Activated CD4-positive, alpha-beta T cell treated with anti-CD3 and anti-CD28 coated beads, Interleukin-2, amount 50 U/mL, for 48 hours (primary cell): ENCODE measurements at places on chromosomes 1 and 21.

DNA sequence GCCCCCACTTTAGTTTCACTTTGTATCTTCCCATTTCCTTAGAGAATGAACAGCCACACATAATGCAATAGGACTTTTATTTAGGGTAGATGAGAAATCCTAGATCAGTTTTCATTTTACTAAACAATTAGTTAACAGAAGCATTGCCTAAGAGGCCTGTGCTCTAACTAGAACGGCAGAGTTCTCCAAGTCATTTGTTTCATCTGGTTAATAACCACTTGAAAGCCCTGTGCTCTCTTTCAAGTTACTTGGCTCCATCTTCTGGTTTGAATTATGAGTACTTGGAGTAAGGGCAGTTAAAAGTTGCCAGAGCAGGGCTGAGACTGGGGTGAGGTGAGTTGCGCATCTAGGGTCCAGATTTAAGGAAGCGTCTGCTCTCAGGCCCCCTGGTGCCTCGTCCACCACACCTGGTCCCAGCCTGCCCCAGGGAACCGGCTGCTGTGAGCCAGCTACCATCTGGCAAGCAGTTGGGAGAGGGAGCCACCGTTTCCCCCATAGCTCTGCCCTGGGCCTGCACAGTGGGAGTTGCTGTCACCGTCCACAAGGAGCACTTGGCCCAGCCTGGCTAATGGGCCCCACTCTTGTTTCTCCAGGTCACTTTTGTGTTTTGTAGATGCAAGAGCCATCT is 18.1 kb upstream of the SLC44A3 start:
- no peak for DNase-seq

DNA sequence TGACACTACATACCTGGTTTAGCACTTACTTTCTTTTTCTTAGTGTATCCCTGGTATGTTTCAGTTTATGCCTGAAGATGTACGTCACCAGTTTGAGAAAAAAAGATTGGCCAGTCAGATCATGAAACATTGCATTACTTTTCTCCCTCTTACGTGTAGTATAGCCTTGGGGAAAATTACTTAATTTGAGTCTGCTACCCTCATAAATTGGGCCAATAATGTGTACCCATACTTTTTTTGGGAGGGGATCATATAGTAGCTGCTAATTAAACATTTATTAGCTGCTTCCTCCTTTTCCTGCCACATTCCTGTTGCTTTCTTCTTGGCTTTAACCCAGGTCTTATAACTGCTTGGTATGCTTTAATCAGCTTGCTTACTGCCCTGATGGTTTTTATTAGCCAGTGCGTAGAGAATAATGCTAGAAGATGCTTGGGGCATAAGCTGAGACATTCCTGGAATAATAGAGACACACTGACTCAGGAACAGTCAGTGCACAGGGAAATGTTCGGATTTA is 32.1 kb downstream of the RABGAP1L start:
- DNase-seq = no peak

DNA sequence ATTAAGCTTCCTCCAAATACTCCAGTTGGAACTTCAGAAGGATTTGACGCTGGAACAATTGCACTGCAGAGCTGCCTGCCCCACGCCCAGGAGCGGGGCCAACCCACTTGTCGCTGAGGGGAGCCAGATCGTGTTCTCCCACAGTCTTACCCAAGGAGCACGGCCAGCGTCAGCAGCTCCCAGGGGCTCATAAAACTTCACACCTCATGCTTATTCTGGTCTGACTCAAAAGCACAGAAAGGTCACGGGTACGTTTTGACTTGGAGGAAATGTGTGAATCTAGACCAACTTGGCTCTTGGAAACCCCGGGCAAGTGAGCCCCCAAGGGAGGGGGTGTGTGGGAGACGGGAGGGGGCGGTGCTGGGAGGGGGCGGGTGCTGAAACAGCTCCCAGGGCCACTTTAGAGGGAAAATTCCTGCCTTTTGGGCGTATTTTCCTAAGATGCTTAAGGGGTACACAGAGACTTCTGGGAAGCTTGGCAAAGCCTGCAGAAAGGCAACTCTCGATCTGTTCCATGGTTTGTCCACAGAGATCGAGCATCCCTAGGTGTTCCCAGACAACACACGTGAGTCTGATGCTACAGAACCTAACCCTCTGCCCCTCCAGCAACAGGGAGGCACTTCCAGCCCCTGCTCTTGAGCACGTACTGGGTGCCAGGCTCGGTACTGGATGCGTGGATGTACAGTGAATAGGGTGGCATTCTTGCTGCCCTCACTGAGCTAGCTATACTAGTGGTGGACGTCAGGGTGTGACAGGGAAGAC is 98.9 kb downstream of the DHRS3 start:
- peak; percentile 68 for DNase-seq

- DNase-seq = no peak
Measured at GRCh38 chr1:109668123-109668775, 392 bp downstream of the GSTM2 start.

- DNase-seq = no peak
Measured at GRCh38 chr1:33128781-33129180, 47.8 kb downstream of the AZIN2 start.

DNA sequence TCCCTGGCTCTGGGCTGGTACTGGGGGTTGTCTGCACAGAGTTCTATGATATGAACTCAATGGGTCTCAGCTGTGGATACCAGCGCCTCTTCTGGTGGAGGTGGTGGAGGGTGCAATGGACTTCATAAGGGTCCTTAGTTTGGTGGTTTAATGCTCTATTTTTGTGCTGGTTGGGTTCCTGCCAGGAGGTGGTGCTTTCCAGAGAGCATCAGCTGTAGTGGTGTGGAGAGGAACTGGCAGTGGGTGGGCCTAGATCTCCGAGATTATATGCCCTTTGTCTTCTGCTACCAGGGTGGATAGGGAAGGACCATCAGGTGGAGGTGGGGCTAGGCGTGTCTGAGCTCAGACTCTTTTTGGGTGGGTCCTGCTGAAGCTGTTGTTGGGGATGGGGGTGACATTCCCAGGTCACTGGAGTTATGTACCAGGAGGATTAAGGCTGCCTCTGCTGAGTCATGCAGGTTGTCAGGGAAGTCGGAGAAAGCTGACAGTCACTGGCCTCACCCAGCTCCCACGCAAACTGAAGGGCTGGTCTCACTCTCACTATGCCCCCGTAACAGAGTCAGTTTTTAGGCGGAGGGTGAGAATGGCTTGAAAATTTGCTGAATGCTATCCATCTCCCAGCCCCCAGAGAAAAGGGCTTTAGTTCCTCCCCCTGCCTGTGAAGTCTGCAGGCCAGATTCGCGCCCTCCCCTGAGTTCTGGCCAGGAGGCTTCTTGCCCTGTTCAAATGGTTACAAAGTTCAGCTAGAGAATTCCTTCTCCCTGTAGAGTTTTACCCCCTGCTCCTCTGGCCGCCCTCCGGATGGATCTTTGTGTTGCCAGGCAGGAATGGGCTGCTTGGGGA is 902.9 kb downstream of the LTN1 start:
- DNase-seq = no peak

GRCh38 chr1:224852901-224853568 is 76.4 kb upstream of the DNAH14 start:
- DNase-seq = no peak
